ENCODE measurements at places on chromosomes 7 and 10.

- DNase-seq = no peak
Observed at GRCh38 chr7:2299870-2300512, 14.2 kb downstream of the SNX8 start.

DNA sequence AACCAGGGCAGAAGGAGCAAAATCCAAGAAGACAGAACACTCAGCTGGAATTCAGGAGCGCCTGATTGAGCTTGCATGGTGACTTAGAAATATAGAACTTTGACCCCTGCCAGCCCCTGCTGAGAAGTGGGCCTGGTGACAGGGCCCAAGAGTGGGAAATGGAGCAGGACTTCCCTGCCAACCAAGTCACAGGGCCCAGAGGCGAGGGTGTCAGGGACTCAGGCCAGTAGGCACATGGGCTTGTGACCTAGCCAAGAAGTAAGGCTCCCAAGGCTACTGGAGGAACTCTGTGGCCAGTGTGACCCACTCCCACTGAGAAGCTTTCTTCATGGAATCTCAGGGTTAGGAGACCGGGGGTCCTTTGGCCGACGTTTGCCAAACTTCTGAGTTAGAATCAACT is 31.9 kb downstream of the LRRC20 start:
- DNase-seq = no peak

- no peak for DNase-seq
Observed at GRCh38 chr7:84122582-84123360, 71.8 kb downstream of the SEMA3A start.

DNA sequence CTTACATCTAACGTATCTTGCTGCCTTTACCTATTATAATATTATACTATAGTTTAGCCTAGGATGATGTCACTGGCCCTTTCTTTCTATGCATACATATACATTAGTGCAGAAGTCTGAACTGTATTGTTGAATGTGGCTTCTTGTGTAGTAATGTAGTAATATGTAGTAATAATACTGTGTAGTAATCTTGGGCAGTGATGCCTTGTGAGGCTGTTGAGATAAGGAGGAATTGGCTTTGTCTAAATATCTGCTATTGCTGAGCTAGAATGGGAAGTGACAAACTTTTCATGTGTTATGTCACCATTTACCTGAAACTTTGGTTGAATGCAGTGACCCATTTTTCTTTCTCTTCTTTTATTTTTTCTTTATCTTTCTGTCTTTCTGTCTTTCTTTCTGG is 11.0 kb downstream of the GLCCI1 start:
- no peak for DNase-seq

GRCh38 chr7:44713680-44714335 is 34.8 kb upstream of the ZMIZ2 start:
- DNase-seq = no peak

DNA sequence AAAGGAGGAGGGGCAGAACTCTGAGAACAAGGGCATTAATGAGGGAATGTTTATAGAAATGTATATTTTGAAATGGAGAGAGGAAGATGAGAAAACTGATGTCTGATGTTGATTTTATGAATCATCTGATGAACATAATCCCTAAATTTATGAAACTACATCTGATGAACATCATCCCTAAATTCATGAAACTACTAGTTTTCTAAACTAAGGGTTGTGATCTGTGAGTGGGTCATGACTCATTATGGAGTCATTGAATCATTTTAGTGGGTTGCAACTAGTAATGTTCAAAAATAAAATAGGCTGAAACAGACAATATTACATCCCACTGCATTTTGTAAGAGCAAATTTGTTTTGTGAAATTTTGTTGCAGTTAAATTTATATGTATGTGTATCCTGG is 442.6 kb upstream of the TEX47 start:
- no peak for DNase-seq

GRCh38 chr10:14674376-14675050 is 100.2 kb downstream of the FAM107B start:
- no peak for DNase-seq

DNA sequence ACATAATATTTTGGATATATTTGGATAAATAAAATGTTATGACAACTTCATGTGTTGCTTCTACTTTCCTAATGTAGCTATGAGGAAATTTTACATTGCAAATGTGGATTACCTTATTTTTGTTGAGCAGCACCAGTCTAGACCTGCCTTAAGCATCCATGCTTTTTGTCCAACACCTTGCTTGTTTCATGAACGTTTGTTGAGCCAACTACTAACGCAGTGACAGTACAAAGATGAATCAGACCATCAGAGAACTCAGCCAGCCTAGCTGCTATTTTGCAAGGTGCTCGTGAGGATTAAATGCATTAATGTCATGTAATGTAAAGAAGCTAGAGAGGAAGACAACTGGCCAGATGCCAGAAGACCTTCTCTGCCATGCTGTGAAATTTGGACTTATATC is 1.1 kb upstream of the ZC3HAV1L start:
- no peak for DNase-seq

GRCh38 chr7:27953361-27953760 is 213.4 kb downstream of the TAX1BP1 start:
- no peak for DNase-seq

GRCh38 chr7:31890766-31891165 is 179.4 kb downstream of the PDE1C start:
- no peak for DNase-seq

GRCh38 chr10:103042908-103043307 is 124.8 kb downstream of the CNNM2 start:
- DNase-seq = no peak

DNA sequence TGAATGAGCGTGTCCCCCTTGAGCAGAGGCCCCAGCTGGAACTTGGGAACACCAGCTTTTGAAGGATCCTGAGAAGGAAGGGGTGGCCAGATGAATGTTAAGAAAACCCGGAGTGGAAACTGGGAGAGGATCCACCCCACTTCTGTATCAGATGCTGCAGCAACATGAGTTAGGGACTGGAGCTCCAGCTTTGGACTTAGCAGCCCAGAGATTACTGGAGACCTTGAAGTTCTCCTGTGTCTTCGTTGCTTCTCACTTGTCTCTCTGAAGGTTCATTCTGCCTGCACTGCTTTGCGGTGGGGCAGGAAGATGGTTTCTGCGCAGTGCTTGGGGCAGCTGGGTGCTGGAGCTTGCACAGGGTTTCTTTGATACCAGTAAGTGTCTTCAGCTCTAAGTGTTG is 9.3 kb downstream of the TMEM248 start:
- no peak for DNase-seq

DNA sequence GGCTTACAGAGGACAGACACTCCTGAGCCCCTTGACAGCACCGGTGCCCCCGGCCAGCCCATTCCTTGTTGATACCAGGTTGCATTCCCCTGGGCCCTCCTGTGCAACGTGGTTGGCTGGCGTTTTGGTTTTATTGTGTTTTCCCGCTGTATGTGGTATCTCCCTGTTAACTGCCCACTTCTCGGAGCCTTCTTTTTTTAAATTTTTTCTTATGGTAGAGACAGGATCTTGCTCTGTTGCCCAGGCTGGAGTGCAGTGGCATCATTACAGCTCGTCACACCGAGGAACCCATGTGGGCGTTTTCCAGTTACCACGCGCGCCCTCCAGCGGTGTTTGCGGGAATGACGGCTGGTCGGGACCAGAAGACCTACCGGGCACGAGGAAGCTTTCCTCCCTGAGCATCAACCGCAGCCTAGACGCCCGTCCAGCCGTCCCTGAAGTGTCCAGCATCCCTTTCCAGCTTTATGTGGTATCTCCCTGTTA is 16.9 kb upstream of the ZFAND2A start:
- no peak for DNase-seq

DNA sequence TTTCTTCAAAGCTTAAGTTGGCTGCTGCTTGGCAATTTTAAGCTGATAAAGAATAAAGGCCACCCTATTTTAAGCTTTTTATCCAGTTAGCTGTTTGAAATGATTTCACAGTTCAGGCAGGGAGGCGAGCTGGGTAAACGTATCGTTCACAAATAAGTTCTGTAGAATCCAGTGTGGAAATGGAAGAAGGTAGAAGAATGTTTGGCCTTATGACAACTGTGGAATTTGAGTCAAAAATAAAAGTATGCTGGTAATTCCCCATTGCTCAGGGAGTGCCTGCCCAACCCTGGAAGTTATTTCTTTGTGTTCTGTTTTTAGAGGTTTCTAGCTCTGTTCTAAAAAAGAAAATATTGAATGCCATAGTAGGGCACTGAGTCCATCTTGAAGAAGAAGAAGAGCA is 113.1 kb downstream of the ARL4A start:
- no peak for DNase-seq

GRCh38 chr10:117472872-117473271 is 69.7 kb upstream of the EMX2 start:
- DNase-seq = no peak

DNA sequence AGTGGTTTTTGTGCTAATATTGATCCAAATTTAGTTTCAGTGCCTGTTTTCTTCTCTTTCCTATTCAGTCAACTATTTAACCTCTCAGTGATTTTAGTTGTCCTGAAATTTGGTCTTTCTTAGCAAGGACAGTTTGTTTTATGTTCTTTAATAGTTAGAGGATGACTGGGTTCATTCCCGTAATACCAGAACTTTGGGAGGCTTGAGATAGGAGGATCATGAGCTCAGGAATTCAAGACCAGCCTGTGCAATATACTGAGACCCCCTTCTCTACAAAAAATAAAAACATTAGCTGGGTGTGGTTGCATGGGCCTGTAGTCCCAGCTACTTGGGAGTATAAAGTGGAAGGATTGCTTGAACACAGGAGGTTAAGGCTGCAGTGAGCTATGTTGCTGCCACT is 148.3 kb downstream of the EXOC4 start:
- DNase-seq = no peak
